NCI-H524 treated with DMSO at 0.1 percent for 48 hours (cell line): ENCODE measurements at places on chromosomes 1 and 21.

DNA sequence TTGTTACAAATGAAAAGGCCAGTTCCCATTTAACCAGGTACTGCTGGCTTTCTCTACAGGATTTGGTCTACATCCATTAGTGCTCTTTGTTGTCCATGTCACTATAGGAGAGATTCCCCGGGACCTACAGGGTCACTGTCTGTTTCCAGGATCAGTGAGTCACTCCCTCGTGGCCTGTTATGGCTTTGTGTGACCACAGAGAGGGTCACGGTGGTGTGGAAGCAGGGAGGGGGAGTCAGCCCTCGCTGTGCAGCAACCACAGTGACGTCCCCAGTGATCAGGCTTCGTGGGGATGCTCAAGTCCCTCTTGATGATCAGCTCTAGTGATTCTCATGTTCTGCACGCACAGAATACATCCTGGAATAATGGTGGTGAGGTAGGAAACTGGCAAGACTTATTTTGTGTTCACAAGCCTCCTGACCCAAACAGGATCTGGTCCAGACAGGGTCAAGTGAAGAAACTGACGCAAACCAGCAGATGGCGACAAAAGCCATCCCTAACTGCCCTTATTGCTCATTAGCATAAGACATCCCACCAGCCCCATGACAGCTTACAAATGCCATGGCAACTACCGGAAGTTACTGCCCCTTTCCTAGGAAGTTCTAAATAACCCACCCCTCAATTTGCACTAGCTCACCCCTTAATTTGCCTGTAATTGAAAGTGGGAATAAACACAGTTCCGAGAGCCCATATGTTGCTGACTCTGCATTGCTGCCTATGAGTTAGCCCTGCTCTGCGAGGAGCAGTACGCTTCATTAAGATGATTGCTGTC is 98.5 kb downstream of the DISC1 start:
- DNase-seq = no peak

DNA sequence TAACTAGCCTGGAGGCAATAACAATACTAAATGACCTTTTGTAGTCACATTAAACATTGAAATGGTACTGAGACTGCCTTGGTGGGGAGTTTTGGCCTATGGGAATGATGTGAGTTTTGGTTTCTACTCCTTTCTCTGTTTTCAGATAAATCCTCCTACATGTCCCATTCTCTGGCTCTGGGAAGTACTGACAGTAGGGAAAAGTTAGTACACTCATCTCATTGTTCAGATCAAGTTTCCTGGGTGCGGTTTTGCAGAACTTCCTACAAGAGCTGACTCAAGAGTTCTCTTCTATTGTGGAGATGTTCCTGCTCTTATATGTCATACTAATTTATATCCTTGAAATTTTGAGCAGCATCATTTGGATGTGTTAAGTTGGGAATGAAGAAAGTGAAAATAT is 74.2 kb upstream of the MACF1 start:
- no peak for DNase-seq

DNA sequence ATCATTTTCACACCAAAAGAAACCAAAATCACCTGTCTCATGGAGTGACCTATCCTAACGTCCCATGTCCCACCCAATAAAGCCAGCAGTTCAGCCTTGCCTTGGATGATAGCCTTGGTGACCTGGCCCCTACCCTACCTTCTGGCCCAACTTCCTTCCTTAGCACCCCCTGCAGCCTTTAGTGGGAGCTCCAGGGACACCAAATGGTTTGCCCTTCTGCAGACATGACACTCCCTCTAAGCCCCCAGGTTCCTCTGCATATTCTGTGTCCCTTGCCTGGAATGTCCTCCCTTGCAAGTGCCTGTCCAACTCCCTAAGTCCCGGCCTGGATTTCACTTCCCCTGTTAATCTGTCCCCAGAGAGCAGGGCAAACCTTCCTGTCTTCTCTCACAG is 2.2 kb downstream of the SLFNL1 start:
- DNase-seq = no peak

- no peak for DNase-seq
Measured at GRCh38 chr1:235974616-235975015, 90.3 kb downstream of the NID1 start.

GRCh38 chr1:239386453-239387303 is at the start of gene CHRM3:
Gene CHRM3 (plus strand): TSS chr1:239386568. CDS start chr1:239907452, 520,884 bp downstream.
- no peak for DNase-seq

DNA sequence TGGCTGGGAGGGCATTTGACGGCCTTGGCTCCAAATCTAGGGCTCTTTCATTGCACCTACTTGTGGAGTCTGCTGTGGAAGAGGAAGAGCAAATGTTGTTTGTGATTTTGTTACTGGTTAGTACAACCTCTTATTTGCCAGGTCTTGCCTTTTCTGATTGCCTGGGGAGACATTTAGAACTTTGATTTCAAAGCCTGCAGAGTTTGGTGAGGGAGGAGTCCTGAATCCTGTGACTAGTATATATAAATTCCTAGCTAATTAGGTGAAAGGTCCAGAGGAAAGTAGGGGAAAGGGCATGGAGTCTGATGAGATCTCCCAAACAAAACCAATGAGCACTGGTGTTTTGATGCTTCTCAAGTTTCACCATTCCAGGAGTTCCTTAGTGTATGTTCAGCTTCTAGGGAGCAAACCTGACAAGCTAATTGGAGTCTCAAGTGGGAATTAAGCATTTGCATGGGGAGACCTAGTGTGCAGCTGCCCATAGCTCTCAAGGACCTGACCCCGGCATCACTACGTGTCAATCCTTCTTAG is 5.1 kb upstream of the HMGCS2 start:
- peak; percentile 65 for DNase-seq

GRCh38 chr1:2099886-2100779 is 49.9 kb downstream of the PRKCZ start:
- no peak for DNase-seq

DNA sequence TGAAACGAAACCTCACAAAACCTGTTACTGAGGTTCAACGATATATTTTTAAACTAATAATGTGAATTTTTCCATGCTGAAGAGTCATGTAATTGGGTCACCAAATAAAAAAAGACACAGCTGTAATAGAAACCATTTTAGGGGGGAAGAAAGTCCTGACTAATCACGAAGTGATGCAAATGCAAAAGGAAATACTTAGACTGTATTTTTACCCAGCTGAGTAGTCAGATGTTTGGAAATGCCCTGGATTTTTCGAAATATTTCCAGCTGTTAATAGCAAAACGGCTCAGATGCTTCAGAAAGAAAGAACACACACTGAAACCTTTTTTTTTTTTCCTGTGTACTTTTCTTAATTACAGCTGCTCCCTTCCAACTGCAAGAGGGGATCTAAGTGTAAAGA is 210.3 kb downstream of the SETD4 start:
- DNase-seq = no peak

DNA sequence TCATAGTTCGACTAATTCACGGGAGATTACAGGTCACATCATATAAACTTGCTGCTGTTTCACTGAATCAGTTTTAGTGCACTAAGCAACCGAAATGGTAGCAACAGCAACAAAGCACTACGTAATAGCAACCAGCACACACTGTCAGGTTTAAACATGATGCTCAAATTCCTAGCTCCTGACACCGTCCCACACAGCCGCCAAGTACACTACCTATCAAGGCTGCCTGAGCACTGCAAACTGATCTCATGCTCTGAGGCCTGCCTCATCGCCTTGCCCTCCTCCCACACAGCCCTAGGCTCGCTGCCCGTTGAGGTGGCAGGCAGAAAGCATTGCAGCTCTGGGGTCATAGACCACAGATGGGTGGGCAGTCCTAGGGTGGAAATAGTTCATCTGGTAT is 12.4 kb downstream of the LAMC2 start:
- DNase-seq = no peak

- DNase-seq = peak; percentile 85
Measured at GRCh38 chr1:191620883-191621282, 537.4 kb upstream of the RGS18 start.

- no peak for DNase-seq
Measured at GRCh38 chr1:241857131-241857530, 9.1 kb downstream of the EXO1 start.
